CD4-positive, alpha-beta T cell (primary cell): ENCODE measurements at places on chromosomes 16 and 17. TPM values are rescaled to one million over a fixed set of nuclear protein-coding genes. Genes with fewer than 3 reads are reported as not detected.

The C16orf92 gene
- not detected for total RNA-seq

The TMEM238L gene
- total RNA-seq: not detected

DNA sequence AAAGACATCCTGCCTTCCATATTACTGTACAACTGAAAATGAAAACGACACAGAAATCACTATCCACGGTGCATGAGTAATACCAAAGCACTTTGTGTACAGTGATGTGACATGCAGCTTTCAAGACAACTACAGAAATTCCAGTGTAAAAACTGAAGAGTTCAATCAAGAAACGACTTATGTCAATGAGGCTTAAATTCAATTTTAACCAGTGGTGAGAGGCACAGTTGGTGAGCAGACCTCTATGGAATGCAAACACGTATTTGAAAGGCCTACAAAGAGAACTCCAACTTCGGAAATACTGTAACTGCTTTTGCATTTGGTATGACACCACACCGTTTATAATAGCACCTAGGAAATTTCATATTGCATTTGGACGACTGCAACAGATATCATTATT, 87.6 kb downstream of the USP31 start:
- no peak for DNase-seq

DNA sequence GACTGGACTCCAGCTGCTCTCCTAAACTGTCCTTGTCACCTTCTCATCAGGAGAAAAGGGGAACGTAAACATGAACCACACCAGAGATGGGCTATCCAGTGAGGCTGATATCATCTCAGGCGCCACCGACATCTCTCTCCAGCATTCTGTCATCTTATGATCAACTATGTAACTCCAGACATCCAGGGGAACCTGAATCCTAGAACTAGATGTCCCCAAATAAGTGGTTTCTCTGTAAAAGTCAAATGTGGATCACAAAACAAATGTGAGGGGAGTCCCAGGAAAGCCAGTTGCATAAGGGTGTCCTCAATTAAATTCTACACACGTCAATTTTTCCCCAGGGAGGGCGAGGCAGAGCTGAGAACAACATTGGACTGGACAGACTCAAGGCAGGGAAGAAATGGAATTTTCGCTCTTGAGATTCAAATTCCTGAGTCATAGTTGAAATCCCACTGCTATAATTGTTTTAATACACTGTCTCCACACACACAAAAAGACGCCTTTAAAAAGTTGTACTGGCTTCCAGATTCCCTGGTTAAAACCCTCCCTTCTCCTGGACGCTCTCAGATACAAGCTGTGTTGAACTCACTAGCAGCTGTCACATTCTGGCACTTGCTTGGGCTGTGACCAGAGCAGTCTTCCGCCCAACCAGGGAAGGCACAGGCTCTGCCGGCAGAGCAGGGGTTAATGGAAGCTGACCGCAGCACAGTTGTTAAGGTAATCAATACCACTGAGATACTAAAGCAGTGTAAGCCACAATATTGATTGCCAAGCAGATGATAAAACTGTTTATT, 62.6 kb downstream of the ZFHX3 start:
- no peak for DNase-seq

DNA sequence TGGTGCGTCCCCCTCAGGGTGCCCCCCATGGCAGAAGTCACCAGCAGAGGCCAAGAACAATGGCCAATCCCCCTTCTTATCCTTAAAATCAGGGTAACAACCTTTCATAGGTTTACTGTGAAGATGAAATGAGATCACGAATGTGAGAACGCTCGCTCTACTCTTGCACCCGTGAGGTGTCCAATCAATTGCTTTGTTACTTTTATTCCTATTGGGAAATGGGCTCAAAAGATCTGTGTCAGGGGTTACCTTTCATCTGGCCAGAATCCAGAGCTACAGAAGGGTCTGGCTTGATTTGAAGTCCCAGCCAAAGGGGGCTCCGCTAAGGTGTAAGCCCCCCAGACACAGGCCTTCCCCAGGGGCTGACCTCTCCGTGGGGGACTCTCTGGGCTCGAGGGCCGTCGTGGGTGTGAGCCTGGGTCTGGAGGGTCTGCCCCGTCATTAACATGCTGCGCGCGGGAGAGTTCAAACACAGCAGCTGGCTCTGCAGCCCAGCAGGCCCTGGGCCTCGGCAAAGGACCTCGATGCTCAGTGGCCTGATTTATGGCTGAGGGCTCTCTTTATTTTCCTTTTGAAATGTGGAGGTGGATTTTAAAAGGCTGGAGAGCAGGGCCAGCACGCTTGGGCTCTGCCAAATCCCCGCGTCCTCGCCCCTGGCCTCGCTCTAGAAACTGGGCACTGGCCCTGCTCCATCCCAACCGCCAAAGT, 10.4 kb downstream of the ABR start:
- DNase-seq: no peak

GRCh38 chr17:40914075-40914855, 23.2 kb downstream of the KRT23 start:
- DNase-seq: no peak

DNA sequence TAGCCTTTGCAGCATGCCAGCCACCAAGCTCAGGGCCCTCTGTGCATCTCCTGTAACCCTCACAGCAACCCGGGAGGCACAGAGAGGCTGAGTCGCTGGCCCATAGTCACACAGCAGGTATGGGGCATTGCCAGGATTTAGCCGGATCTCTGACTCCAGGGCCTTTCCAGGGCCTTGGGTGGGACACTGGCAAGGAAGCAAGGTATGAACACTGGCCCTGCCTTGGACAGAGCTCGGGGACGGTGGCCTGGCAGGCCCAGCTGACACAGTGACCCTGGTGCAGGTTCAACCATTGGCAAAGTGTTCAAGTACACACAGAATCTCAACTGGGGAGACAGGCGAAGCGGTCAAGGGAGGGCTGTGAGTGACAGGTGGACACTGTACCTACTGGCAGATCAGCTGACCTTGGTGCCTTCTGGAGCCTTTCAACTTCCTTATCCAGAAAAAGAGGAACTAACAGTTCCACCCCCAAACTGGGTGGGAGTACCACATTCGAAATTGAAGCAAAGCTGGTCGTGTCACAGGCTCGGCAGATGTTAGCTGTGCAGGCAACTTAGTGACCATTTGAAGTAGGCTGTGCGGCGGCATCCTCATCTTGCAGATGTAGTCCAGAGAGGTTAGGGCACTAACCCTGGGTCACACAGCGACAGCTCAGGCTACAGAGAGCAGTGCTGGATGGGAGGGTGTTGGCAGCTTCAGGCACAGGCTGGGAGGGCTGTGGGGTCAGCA, 287.4 kb downstream of the SEC14L1 start:
- DNase-seq: no peak

- DNase-seq: no peak
These were observed 16.3 kb downstream of the SCN4A start for GRCh38 chr17:63956296-63956920.
